WTC11 (cell line): ENCODE measurements at places on chromosomes 3 and 15.

GRCh38 chr15:29046977-29047376 lies 161.2 kb downstream of the APBA2 start:
- no peak overlapping the region for H3K27ac ChIP-seq
- H3K4me1 ChIP-seq, result peaks cover 7% of the 10 kb centered on the region
- H3K27me3 ChIP-seq, result no peaks in the 10 kb centered on the region
- no peaks in the 10 kb centered on the region for H3K36me3 ChIP-seq

- peaks cover 15% of the 10 kb centered on the region for H3K4me1 ChIP-seq
- H3K27ac ChIP-seq, result no peak overlapping the region
- H3K27me3 ChIP-seq, result no peaks in the 10 kb centered on the region
These were observed 516.6 kb downstream of the CADM2 start for GRCh38 chr3:85475346-85475745.

DNA sequence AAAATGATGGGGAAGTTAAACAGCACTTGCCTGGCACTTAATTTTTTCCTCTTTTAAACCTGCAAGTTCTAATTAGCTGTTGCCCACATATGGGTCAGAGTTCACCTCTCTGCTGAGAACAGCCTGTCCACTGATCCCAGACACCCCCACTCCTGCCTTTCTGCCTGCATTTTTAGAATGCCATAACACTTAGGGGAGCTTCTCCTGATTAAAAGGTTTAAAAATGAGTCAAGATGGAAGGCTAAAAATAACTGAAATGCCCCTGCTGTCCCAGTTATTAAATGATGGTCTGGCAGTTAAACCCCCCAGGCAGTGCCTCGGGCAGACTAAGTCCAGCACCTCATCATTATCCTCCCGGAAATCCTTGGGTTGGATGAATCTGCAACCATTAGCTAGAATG lies 913.6 kb upstream of the ARPP21 start:
- DNase-seq, result no peak
- peaks cover 3% of the 10 kb centered on the region; the same call in 1 of the 2 replicates for H3K4me1 ChIP-seq
- H3K36me3 ChIP-seq, result no peaks in the 10 kb centered on the region
- no peaks in the 10 kb centered on the region for H3K27me3 ChIP-seq
- H3K27ac ChIP-seq, result no peak overlapping the region

DNA sequence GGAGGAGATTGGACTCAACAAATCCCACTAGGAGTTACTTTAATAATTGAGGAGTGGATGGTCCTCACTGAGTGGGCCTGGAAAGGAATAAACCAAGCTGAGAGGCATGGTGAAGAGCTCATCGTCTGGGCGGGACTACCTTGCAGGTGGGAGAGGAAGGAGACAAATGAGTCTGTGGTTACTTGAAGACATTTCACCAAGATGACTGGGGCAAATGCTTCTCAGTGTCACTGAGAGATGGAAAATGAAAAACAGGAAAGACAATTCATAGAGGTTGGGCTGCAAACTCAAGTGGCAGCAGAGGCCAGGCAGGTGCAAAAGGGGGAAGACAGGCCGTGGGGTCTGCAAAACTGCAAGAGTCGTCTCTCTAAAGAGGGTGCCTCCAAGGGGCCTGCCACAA lies 1.5 kb upstream of the ARHGAP31 start:
- H3K36me3 ChIP-seq, result peaks cover 6% of the 10 kb centered on the region; the same call in 1 of the 2 replicates
- H3K4me1 ChIP-seq, result peaks cover 29% of the 10 kb centered on the region
- H3K4me3 ChIP-seq, result peak overlapping the region; percentile 81; the same call in 1 of the 2 replicates
- DNase-seq, result no peak
- H3K27ac ChIP-seq, result no peak overlapping the region

GRCh38 chr3:15360788-15361493 lies 28.6 kb upstream of the SH3BP5 start:
- H3K4me3 ChIP-seq, result no peak overlapping the region
- no peak overlapping the region for H3K27ac ChIP-seq
- no peaks in the 10 kb centered on the region; the same call in 1 of the 2 replicates for H3K27me3 ChIP-seq
- peaks cover 28% of the 10 kb centered on the region for H3K4me1 ChIP-seq
- DNase-seq, result no peak

GRCh38 chr15:25850154-25851111 lies 12.7 kb downstream of the ATP10A start:
- H3K4me3 ChIP-seq, result peak overlapping the region; percentile 77
- H3K4me1 ChIP-seq, result peaks cover 52% of the 10 kb centered on the region
- no peaks in the 10 kb centered on the region; the same call in 1 of the 2 replicates for H3K27me3 ChIP-seq

DNA sequence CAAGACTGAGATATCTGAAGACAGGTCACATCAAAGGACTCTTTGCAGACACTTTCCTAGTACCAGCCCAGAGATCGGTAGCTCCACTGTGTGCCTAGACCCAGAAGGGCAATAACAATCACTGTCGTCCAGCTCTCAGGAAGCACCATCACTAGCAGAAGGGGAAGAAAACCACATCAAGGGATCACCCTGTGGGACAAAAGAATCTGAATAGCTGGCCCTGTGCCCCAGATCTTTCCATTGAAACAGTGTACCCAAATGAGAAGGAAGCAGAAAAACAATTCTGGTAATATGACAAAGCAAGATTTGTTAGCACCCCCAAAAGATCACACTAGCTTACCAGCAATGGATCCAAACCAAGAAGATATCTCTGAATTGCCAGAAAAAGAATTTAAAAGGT lies 404.4 kb upstream of the NECTIN3 start:
- H3K4me3 ChIP-seq, result no peak overlapping the region
- H3K36me3 ChIP-seq, result peaks cover 62% of the 10 kb centered on the region
- no peak overlapping the region for H3K27ac ChIP-seq

DNA sequence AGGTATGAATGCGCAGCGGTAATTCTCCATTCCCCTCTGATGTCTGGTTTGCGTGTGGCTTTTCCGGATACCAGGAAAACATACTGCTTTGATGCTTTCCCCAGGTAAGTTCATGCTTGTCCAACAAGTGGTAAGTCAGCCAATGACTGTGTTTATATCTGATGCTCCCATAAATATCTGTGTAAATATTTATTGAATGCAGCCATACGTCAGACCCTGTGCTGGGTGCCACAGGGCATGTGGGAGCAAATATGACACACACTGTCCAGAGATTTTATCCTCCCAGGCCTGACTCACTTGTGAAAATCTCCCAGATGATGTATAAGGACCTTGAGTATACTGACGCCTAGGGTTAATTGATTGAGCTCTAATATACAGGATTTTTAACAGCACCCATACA lies 29.6 kb upstream of the CEMIP start:
- H3K27ac ChIP-seq, result no peak overlapping the region
- H3K4me3 ChIP-seq, result no peak overlapping the region
- H3K36me3 ChIP-seq, result peaks cover 13% of the 10 kb centered on the region
- DNase-seq, result no peak
